Pulmonary artery endothelial cell (primary cell): ENCODE measurements at places on chromosomes 11 and 22. TPM values are rescaled to one million over a fixed set of nuclear protein-coding genes. Genes with fewer than 3 reads are reported as not detected.

The HEPACAM gene
- total RNA-seq = not detected in 2 replicates

The MIOX gene
- total RNA-seq = not detected in 2 replicates

The SEZ6L gene
- not detected in 2 replicates for total RNA-seq

The BIK gene
- total RNA-seq = 0.46 and 0.74 TPM in 2 replicates

The MRPL48 gene
- 28.6 and 41.0 TPM in 2 replicates for total RNA-seq

GRCh38 chr11:113977701-113978100 is 2.8 kb downstream of the HTR3A start:
- DNase-seq = no peak

GRCh38 chr22:22907551-22908494 is 20.2 kb downstream of the IGLL5 start:
- no peak for DNase-seq

GRCh38 chr11:86569109-86569508 is 103.3 kb downstream of the ME3 start:
- no peak for DNase-seq

- DNase-seq = no peak
These were observed 63.7 kb downstream of the CYTH4 start for GRCh38 chr22:37345863-37346504.

- DNase-seq = no peak
These were observed 232.1 kb downstream of the ST3GAL4 start for GRCh38 chr11:126587541-126587940.

- DNase-seq = no peak
These were observed 302.3 kb downstream of the BRD1 start for GRCh38 chr22:49525360-49525759.

DNA sequence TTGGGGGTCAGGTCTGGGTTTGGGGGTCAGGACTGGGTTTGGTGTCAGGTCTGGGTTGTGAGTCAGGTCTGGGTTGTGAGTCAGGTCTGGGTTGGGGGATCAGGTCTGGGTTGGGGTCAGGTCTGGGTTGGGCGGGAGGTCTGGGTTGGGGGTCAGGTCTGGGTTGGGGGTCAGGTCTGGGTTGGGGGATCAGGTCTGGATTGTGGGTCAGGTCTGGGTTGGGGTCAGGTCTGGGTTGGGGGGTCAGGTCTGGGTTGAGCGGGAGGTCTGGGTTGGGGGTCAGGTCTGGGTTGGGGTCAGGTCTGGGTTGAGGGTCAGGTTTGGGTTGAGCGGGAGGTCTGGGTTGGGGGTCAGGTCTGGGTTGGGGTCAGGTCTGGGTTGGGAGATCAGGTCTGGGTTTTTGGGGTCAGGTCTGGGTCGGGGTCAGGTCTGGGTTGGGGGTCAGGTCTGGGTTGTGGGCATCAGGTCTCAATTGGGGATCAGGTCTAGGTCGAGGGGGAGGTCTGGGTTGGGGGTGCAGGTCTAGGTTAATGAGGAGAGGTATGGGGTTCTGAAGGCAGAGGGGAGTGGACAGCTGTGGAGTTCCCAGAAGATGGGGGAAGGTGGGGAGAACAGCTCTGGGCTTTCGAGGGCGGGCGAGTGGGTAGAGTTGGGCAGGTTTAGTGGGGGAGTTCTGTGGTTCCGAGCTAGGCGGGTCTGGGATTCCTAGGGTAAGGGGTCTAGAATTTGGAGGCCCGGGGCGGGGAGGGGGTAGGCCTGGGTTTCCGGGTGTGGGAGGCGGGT is 629 bp downstream of the TTLL8 start:
- no peak for DNase-seq

DNA sequence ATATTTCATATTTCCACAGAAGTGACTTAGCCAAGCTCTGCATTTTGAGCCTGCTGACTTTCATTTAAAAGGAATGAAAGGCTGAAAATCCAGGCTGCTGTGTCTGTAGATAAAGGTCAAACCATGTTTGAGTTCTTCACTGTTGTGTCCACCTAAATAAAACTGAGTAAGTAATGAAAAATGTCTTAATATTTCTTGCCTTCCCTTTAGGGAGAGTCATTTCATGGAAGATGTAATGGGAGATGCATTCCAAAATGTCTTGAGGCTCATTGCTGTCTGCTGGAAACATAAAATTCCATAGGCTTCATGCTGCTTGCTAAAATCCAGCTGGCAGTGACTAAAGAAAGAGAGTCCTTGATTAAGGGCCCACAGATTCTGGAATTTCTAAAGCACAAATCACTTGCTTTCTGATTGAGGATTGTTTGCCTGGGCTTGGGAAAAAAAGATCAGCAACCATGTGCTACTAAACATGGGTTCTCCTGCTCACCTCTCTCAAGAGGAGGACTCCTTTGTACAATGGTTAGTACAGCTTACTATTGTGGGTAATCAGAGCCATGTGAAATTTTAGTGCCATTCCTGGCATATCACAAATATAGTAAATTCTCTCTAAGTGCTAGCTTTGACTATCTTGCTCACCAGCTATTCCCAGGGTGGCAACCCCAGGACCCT is 56.9 kb downstream of the PANX1 start:
- DNase-seq = no peak

- no peak for DNase-seq
These were observed 871.9 kb downstream of the TBC1D22A start for GRCh38 chr22:47634347-47634746.

GRCh38 chr11:124732230-124732629 is 7.5 kb upstream of the NRGN start:
- no peak for DNase-seq

DNA sequence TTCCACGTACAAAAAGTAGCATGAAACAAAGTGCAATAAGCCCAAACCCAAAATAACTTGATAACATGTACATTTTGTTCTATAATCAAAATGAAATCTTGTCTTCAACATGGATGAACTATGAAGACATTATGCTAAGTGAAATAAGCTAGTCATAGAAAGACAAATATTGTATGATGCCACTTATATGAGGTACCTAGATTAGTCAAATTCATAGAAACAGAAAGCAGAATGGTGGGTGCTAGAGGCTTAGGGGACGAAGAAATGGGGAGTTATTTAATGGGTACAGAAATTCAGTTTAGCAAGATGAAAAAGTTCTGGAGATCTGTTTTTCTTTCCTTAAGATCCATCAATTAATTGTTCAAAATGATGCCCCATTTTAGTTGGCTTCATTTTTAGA is 7.5 kb downstream of the PGM2L1 start:
- DNase-seq = no peak

DNA sequence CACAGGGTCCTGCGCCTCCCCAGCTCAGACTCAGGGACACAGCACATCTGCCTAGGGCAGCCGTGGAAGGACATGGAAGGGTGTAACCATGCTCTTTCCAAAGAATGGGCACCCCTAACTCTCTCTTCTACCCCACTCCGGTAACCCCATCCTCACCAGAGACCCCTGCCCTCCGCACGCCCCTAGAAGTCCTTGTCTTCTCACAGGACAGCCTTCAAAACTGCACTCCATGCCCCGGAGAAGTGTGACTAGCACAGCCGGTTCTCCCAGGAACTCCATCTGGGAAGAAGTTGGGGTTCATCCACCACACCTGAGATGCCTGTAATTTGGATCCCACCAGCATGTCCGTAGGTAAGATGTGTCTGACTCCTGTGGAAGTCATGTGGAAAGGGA is 25.0 kb downstream of the P2RY2 start:
- no peak for DNase-seq

- DNase-seq = peak; percentile 41
These were observed 23.2 kb upstream of the NRGN start for GRCh38 chr11:124716591-124716990.

GRCh38 chr11:123069908-123070821 is 8.2 kb upstream of the HSPA8 start:
- DNase-seq = no peak

DNA sequence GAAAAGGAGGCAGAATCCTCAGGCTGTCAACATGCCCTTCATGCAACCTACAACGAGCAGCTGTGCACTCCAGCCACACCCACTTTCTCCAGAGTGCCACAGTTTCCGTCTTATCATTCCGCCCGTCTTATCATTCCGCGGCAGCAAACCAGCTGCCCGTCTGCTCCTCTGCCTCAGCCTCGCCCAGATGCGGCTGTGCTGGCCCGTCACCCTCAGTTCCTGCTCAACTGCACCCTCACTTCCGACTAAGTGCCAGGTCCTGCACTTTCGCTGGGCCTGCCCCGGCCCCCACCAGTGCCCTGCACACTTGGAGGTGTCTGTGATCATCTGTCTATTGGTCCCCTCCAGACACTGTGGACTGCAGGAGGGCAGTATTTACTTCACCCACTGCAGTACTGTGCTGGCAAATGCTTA is 43.7 kb downstream of the MICAL3 start:
- DNase-seq = peak; percentile 10

- no peak for DNase-seq
These were observed 81.9 kb upstream of the RASSF10 start for GRCh38 chr11:12927221-12927620.

GRCh38 chr11:9759519-9760192 is 95.8 kb downstream of the SWAP70 start:
- DNase-seq = peak; percentile 94

GRCh38 chr11:35013514-35014233 is 97.3 kb downstream of the PDHX start:
- no peak for DNase-seq

- DNase-seq = no peak
These were observed 8.7 kb downstream of the SPI1 start for GRCh38 chr11:47369676-47370075.

- DNase-seq = no peak
These were observed 7.3 kb downstream of the ASCL2 start for GRCh38 chr11:2263071-2263565.

DNA sequence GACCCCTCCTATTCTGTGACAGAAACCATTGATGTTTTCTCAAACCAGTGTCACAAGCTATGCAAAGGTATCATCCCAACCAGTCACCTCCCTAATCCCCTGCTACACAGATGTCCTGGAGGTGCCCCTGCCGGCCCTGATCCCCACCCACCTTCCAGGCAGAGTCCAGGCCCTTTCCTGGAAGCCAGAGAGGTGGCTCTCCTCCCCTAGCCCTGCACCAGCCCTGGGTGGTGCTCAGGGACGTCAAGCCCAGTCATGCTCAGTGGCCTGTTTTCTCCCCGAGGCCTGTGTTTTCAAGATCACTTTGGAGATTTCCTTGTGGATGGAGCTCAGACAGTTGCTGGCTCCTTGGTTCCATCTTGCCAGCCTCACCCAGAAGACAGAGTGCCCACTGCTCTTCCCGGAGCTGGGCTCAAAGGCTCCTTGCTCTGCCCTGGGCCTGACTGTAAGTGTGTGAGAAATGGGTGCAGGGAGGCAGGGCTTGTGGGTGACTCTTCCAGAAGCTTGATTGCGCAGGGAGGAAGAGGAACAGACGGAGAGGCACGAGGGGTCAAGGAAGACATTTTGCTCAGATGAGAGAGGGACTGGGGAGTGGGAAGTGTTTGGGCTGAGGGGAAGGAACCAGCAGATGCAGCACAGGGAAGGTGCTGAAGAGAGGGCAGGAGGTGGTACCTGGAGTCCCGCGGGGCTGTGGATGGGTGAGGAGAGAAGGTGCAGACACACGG is 11.3 kb downstream of the P2RY6 start:
- DNase-seq = no peak

- no peak for DNase-seq
These were observed 3.2 kb downstream of the LRRC32 start for GRCh38 chr11:76667271-76667818.

DNA sequence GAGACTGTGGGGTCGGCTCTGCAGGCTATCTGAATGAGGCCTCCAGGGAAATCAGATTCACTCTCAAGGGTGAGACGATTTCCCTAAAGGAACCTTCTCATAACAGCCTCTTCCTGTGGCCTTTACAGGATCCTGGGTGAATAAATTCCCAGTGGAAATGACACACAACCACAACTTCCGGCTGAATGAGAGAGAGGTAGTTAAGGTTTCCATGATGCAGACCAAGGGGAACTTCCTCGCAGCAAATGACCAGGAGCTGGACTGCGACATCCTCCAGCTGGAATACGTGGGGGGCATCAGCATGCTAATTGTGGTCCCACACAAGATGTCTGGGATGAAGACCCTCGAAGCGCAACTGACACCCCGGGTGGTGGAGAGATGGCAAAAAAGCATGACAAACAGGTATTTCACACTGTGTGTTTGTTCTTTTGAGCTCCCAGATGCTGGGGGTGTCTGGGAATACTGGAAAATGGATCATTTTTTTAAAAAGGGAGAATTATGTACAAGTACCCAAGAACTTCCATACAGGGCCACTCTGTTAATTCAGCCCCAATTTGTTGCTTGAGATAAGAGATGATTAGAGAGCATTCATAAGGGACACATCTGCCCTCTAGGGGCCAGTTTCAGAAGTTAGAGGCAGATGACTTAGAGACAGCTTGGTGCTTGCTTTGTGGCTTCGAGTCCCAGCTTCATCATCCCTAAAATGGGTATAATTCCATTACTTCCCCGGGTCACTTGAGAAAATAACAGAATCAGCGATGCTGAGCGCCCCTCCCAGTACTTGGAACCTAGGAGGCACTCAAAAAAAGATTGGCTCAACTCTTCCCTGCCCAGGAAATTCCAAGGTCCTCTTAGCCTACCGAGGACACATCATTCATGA is 10.2 kb downstream of the SERPIND1 start:
- peak; percentile 68 for DNase-seq

DNA sequence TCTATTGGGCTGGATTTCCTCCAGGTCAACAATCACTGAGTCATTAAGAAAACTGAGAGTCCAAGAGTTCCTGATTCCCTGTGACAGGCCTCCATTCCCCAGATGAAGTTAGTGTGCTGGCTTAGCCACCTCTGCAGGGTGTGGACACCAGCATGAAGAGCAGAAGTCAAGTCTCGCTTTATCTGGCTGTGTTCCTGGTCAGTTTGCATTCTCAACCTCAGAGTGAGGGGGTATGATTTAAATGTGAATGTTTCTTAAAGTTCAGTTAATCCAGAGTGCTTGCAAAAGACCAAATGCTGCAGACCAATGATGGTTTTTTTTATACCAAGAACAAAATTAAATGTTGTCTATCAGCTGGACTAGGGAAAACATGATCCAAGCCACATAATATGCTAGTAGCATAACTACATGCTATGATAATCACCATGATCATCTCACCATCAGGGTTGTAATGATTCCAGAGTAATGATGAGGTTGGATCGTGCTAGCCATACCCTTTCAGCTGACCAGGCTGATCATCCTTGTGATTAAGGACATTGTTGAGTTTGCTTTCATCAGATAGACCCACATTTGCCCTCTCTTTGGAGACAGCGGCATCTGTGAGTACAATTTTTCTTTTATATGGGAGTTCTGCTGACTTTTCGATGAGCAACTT is 145.8 kb upstream of the ARHGAP20 start:
- DNase-seq = no peak

GRCh38 chr11:118916842-118917388 is 8.8 kb downstream of the BCL9L start:
- DNase-seq = no peak
